ENCODE measurements at places on chromosomes 11 and 22. TPM values are rescaled to one million over a fixed set of nuclear protein-coding genes. Genes with fewer than 3 reads are reported as not detected.
A peak's percentile ranks its signal among the peaks of the same experiment; 100 is the strongest.

- H3K4me1 ChIP-seq: no peaks in the 10 kb centered on the region
- no peak overlapping the region for H3K27ac ChIP-seq
- H3K4me3 ChIP-seq: no peak overlapping the region
- no peaks in the 10 kb centered on the region for H3K36me3 ChIP-seq
- no peaks in the 10 kb centered on the region for H3K27me3 ChIP-seq
- no peak for DNase-seq
Observed at GRCh38 chr11:63595296-63595695, 18.9 kb downstream of the PLAAT3 start.

DNA sequence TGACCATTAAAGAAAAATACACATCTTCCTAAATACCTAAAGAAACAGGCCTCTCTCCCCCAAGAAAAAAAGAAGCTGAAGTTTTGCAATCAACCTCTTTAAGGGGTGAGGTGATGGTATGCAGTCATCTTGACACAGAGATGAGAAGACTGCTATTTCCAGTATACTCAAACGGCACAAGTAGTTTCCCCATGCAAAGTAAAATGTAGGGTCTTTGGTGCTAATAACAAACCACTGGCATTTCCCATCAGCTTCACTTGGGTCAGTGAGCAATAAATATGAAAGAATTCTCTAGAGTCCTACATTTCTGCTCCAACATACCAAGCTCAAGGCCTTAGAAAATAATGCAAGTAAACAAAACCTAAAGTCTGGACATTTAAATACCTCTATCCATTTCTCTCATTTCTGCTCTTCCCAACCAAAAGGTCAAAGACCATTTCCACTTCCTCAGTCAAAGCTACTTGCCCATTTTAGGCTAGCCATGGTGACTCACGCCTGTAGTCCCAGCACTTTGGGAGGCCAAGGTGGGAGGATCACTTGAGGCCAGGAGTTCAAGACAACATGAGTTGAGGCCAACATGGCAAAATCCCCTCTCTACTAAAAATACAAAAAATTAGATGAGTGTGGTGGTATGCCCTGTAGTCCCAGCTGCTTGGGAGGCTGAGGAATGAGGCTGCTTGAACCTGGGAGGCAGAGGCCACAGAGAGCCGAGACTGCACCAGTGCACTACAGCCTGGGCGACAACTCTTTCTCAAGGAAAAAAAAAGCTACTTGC is 39.5 kb upstream of the CHRNA10 start:
- H3K36me3 ChIP-seq: peaks cover 22% of the 10 kb centered on the region
- no peak overlapping the region for H3K4me3 ChIP-seq
- no peaks in the 10 kb centered on the region for H3K27me3 ChIP-seq
- no peak for DNase-seq
- H3K27ac ChIP-seq: no peak overlapping the region

The UBXN1 gene
- total RNA-seq: 80.2 TPM

DNA sequence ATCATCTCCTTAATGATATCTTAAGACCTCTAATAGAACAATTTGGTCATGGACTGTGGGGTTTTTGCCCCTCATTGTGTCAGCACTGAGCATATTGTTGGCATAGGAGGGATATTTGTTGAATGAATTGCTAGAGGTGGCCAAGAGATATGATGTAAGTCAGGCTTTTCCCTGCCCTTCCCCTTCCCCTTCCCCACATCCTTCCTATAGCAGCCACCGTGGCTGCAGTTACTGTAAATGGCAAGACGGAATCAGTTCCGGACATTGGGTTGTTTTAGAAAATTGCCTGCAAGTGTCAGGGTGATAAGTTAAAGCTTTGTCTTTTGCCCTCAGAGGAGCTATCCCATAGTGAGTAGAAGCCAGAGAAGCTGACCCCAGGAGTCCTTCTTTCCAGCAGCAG is 23.0 kb downstream of the LIMK2 start:
- no peak overlapping the region for H3K27ac ChIP-seq
- H3K4me3 ChIP-seq: no peak overlapping the region
- no peak for DNase-seq
- H3K27me3 ChIP-seq: no peaks in the 10 kb centered on the region

The BLID gene
- 0.25 TPM for total RNA-seq

The AQP11 gene
- total RNA-seq: 0.58 TPM

DNA sequence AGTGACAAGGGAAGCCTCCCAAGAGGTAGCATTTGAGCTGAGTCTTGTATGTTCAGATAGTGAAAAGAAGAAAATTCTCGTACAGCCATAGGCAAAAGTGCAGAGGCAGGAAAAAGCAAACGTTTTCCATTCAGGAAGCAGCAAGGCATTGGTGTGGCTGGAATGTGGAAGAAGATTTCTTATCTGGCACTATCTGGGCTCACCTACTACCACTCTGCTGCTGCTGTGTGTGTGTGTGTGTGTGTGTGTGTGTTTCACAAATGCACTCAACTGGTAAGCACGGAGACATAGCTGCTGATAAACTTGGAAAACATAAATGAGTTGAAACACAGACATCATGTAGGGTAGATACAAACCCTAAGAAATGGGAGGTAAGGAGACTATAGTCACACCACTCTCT is 92.8 kb upstream of the ARHGAP42 start:
- no peaks in the 10 kb centered on the region for H3K36me3 ChIP-seq
- H3K27ac ChIP-seq: no peak overlapping the region
- no peaks in the 10 kb centered on the region for H3K27me3 ChIP-seq
- no peak for DNase-seq
- no peaks in the 10 kb centered on the region for H3K4me1 ChIP-seq

The RAB39A gene
- total RNA-seq: 2.0 TPM

- no peaks in the 10 kb centered on the region for H3K27me3 ChIP-seq
- peaks cover 2% of the 10 kb centered on the region for H3K4me1 ChIP-seq
- DNase-seq: no peak
- no peaks in the 10 kb centered on the region for H3K36me3 ChIP-seq
- H3K4me3 ChIP-seq: no peak overlapping the region
Observed at GRCh38 chr11:44790211-44790610, 63.4 kb downstream of the TSPAN18 start.

- no peak overlapping the region for H3K4me3 ChIP-seq
- no peak for DNase-seq
Observed at GRCh38 chr22:48941033-48941902, 886.4 kb downstream of the BRD1 start.

GRCh38 chr11:282630-283360 is 4.6 kb downstream of the NLRP6 start:
- H3K27ac ChIP-seq: no peak overlapping the region
- DNase-seq: no peak
- H3K4me3 ChIP-seq: no peak overlapping the region
- H3K36me3 ChIP-seq: no peaks in the 10 kb centered on the region
- H3K27me3 ChIP-seq: peaks cover 61% of the 10 kb centered on the region
- no peaks in the 10 kb centered on the region for H3K4me1 ChIP-seq

The IGLL1 gene
- total RNA-seq: 0.28 TPM

DNA sequence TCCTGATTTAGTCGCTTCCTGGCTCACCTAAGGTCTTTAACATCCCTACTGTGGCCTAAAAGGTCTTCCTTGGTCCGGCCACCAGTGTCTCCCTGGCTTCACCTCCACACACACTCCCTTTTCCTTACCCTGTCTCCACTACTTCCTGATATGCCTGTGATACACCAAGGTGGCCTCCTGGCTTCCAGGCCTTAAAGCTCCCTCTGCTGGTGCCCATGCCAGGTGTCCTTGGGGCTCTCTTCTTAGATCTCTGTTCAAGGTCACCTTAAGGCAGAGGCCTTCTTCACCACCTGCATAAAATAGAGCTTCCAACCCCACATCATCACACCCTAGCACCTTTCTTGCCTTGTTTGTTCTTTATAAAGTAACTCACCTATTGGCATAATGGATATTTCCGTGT is 787.7 kb downstream of the NTM start:
- H3K27me3 ChIP-seq: no peaks in the 10 kb centered on the region
- no peaks in the 10 kb centered on the region for H3K36me3 ChIP-seq
- no peak for DNase-seq

The TSGA10IP gene
- 0.34 TPM for total RNA-seq

DNA sequence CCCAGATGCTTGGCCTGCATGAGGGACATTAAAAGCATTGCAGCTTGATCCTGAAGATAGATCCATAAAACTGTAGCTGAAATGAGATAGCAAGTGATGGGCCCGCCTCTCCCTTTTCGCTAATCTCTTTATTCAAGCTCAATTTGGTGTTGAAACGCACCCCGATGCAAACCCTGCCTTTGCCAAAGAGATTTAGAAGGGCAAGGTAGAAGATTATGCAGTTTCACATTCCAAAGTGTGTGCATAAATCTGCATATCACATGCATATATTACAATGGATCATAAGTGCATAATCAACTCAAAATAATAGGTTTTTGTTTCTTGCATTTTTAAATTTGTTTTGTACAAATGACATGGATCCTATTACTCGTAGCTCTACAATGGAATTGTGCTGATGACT is 80.1 kb upstream of the SHANK2 start:
- no peak for DNase-seq
- H3K27me3 ChIP-seq: no peaks in the 10 kb centered on the region
- H3K4me3 ChIP-seq: no peak overlapping the region
- H3K4me1 ChIP-seq: peaks cover 4% of the 10 kb centered on the region
- H3K36me3 ChIP-seq: no peaks in the 10 kb centered on the region

- no peaks in the 10 kb centered on the region for H3K36me3 ChIP-seq
- H3K27ac ChIP-seq: no peak overlapping the region
- peak; percentile 16 for DNase-seq
- no peak overlapping the region for H3K4me3 ChIP-seq
- H3K4me1 ChIP-seq: no peaks in the 10 kb centered on the region
- no peaks in the 10 kb centered on the region for H3K27me3 ChIP-seq
Observed at GRCh38 chr11:134519788-134520187, 107.7 kb upstream of the B3GAT1 start.

DNA sequence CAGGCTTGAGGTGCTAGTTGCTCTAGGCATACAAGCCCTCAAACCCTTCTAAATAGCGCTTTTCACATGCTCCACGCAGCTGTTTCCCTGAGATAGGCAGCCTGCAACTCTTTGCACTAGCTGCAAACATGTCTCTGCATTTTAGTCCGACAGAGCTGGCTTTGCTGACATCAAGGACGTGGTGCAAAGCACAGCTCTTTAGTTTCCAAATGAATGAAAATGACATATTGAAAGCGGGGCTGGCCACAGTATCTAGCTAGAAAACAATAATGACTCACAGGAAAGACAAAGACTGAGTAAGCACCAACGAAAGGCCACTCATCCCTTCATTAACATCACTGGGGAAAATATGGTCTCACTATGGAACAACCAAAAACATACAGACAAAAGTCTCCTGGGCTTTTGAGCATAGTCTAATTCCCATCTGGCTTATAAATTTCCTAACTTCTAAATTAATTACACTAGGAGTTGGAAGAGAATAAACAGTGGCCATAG is 15.3 kb upstream of the ZC3H12C start:
- no peak overlapping the region for H3K27ac ChIP-seq
- no peak for DNase-seq
- H3K27me3 ChIP-seq: no peaks in the 10 kb centered on the region
- H3K4me1 ChIP-seq: peaks cover under 1% of the 10 kb centered on the region
- H3K36me3 ChIP-seq: no peaks in the 10 kb centered on the region

DNA sequence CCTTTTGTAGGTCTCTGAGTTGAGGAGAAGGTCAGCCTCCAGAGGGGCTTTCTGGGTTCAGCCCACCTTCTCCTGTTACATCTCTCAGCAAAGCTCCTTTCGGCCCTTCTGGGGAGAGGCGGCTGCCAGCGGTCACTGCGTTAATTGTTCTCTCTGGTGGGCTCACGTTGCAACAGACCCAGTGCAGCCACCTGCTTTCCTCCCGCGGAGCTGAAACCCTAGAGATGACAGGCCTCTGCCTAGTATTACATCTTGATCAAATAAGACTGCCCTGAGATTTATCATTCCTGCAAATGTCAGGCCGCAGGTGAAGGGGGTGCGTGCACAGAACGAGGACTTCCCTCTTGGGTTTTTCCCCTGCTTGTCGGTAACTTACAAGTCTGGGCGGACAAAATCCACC is 43.2 kb upstream of the CREB3L1 start:
- peaks cover 46% of the 10 kb centered on the region for H3K27me3 ChIP-seq
- no peaks in the 10 kb centered on the region for H3K36me3 ChIP-seq
- H3K4me1 ChIP-seq: peaks cover 16% of the 10 kb centered on the region
- no peak for DNase-seq
- H3K4me3 ChIP-seq: no peak overlapping the region

DNA sequence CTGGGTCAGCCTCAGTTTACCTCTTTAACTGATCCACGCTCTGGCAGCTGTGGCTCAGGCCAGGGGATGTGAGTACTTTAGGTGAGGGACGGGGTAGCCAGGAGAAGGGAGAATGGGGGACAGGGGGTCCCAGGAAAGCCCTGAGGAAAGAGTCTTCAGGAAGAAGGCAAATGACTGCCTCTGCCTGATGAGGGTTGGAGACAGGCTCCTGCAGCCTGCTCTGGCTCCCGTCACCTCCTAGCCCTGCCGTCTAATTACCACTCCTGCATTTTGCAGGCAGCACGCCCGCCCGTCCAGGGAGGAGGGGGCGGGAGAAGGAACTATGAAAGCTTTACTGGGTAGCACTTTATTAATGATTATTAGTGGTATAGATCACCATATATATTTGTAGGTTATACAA is 116.6 kb downstream of the CEP164 start:
- no peak overlapping the region for H3K27ac ChIP-seq
- H3K36me3 ChIP-seq: no peaks in the 10 kb centered on the region
- no peak overlapping the region for H3K4me3 ChIP-seq

- H3K4me3 ChIP-seq: no peak overlapping the region
- H3K36me3 ChIP-seq: no peaks in the 10 kb centered on the region
- no peak for DNase-seq
- H3K27ac ChIP-seq: no peak overlapping the region
- H3K4me1 ChIP-seq: no peaks in the 10 kb centered on the region
Observed at GRCh38 chr11:130170345-130170744, 10.8 kb downstream of the ST14 start.

GRCh38 chr22:32909581-32910428 is 108.3 kb downstream of the TIMP3 start:
- no peak overlapping the region for H3K27ac ChIP-seq
- H3K36me3 ChIP-seq: no peaks in the 10 kb centered on the region
- H3K27me3 ChIP-seq: no peaks in the 10 kb centered on the region
- DNase-seq: peak; percentile 88

DNA sequence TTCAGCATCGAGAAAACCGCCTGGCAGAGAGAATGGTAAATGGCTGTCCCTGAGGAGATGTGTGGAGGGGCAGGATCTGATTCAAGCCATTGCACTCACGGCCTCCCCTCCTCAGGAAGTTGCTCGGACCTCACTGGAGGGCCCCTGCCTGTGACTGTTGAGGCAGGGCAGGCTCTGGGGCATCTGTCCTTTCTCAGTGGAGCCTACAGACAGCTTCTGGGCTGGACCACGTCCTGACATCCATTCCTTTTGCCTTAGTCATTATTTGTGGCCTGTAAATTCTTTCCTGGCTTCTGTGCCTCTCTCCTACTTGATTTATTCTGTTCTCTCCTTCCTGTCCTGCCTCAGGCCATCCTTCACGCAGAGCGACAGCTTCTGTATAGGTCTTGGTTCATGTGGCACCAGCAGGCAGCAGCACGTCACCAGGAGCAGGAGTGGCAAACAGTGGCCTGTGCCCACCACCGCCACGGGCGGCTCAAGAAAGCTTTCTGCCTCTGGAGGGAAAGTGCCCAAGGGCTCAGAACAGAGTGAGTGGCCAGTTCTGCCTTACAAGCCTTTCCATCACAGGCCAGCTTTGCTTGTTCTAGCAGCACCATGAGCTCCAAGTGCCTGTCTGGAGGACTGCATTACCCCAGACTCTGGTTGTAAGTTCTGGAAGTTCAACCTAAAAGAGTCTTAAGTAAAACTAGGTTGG is 59.6 kb downstream of the PISD start:
- no peak for DNase-seq
- H3K4me1 ChIP-seq: no peaks in the 10 kb centered on the region
- no peak overlapping the region for H3K4me3 ChIP-seq
- no peak overlapping the region for H3K27ac ChIP-seq
- no peaks in the 10 kb centered on the region for H3K36me3 ChIP-seq
- no peaks in the 10 kb centered on the region for H3K27me3 ChIP-seq

- no peaks in the 10 kb centered on the region for H3K4me1 ChIP-seq
- H3K36me3 ChIP-seq: no peaks in the 10 kb centered on the region
- H3K4me3 ChIP-seq: no peak overlapping the region
- DNase-seq: no peak
- H3K27me3 ChIP-seq: no peaks in the 10 kb centered on the region
Observed at GRCh38 chr11:6864438-6864837, 1.6 kb downstream of the OR10A2 start.

Data from lung (tissue), 17 donors.